ENCODE measurements at places on chromosomes 6 and 20. TPM values are rescaled to one million over a fixed set of nuclear protein-coding genes. Genes with fewer than 3 reads are reported as not detected.

Gene PRSS35
- 1.3 TPM for total RNA-seq

Gene HS3ST5
- not detected for total RNA-seq

Gene EEF1A2
- 88.1 TPM for total RNA-seq

Gene DSE
- total RNA-seq = 32.0 TPM

Gene SLC2A10
- 7.3 TPM for total RNA-seq

Gene CFAP206
- 0.43 TPM for total RNA-seq

Gene LPA
- total RNA-seq = not detected

Gene JPH2
- total RNA-seq = 3.1 TPM

Gene PEX3
- total RNA-seq = 24.7 TPM

Gene RNF39
- not detected for total RNA-seq

Gene DUSP15
- total RNA-seq = 2.5 TPM

Gene IL17A
- total RNA-seq = not detected

Gene RAB5IF
- 338 TPM for total RNA-seq

Data from A172 (cell line).